ENCODE measurements at places on chromosomes 5 and 9.

DNA sequence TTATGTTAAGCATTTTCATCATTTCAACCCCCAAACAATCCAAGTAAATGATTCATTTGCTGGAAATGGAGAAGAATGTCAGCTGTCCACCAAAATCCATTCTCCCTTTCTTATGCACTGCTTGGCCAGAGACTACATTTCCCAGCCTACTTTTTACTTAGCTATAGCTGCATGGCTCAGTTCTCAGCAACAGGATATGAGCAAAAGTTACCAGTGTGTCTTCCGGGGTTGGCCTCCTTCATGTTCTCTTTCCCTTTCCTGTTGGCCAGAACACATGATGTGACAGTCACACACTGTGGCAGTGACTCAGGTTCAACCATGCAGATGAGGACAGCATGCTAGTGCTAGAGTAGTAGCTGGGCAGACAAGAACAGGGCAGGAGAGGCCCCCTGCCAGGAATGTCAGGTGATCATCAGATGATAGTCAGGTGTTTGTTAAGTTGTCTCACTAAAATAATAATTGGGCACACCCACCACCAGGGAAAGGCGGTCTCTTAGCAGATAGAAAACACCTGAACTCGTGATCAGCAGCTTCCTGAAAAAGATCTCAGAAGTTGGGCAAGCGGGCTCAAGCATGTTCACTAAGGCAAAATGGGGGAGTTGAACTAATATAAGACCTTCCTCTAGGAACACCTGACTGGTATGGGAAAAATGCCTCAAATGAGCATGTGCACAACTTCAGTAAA, 12.2 kb downstream of the GPR150 start:
- DNase-seq = peak; percentile 26

DNA sequence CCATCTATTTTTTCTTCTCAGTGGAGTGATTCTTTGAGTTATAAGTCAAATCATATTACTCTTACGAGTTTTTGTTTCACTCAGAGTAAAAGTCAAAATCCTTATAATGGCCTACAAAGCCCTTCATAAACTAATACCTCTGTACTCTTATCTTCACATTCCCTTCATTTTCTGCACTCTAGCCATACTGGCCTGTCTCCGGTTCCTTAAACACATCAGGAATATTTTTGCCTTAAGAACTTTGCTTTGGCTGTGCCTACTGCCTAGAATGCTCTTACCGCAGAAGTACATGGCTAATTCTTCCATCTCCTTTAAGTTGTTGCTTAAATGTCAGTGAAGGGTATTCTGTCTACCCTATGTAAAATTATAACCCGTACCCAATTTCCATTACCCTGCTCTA, 132.9 kb upstream of the GRHPR start:
- no peak for DNase-seq

GRCh38 chr9:84411683-84412267, 71.2 kb upstream of the SLC28A3 start:
- DNase-seq = no peak

DNA sequence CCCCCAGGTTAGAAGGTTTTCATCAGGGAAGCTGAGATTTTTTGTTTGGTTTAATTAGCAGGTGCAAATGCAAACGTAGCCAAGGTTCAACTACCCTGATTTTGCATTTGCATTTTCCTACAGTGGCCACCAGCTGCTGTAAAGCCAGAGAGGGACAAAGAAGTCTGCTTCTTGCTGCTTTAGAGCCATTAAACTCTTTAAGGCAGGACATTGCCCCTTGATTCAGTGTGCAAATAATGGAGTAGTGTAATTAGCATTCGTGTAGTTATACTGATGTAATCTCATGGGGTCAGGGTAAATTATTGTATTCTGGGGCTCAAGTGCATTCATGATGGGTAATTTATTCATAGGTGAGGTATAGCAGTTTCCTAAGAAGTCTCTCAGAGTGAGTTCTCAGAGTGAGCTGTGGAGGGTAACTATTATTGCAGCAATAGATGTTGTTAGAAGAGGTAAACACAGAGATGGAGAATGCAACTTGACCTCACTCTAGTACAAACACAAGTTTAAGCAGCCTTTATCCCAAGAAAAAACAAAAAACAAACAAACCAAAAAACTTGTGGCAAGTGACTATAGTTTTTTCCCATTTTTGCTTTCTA, 526.5 kb downstream of the KIF4B start:
- DNase-seq = no peak

DNA sequence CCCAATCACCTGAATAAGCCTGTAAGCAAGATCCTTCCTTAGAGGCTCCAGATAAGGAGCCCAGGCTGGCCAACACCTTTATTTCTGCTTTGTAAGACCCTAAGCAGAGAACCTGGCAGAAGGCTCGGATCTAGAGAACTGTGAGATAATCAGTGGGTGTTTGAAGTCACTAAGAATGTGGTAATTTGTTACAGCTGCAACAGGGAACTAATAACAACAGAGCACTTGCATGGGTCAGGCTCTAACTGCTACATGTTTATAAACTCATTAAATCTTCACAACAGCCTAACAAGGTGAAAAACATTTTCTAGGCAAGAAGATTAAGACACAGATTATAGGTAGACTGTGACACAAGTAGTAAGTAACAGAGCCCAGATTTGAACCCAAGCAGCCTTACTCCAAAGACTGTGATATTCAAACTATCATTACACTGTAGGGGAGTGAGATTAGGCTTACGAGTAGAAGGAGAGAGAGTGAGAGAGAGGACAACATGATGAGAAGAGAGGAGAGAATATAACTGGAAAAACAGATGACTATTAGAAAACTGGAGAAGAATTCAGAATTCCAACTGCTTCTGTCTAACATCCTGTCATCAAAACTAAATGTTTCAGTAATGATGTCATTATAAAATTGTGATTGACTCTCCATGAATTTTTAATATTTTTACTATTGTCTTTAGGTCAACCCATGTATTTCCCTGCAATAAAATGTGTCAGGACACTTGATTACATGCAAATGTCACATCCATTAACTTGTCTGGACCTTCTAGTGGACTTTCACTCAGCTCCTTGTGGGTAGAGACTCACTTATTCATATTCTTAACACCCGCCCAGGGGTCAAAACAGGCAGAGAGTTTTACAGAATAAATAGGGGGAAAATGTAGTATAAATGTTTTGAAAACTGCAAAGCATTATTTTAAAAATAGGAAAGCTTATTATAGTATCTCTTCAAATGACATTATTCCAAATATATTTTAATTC, 290.9 kb upstream of the RGMB start:
- no peak for DNase-seq

GRCh38 chr9:20624201-20625002, 2.1 kb upstream of the MLLT3 start:
- DNase-seq = no peak

- DNase-seq = no peak
These were observed 38.9 kb upstream of the SLIT3 start for GRCh38 chr5:169339869-169340268.

- DNase-seq = no peak
These were observed 8.2 kb upstream of the EPB41L4B start for GRCh38 chr9:109328978-109329637.

DNA sequence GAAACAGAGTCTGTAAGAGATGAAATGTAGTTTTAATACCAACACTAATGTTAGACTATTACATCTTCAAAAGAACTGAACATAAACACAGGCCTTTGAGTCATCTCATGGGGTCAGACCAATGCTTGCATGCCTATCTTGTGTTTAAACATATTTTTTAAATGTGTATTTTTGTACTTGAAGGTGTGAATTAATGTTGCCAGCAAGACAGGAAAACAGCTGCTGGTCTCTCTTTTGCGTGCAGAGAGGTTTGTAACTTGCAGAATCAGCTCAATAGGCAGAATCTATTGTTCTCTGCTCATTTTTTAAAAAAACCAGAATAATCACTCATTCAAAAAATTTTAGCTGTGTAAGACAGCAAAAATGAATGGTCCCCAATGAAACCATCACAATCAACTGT, 180.2 kb downstream of the ALDH1A1 start:
- no peak for DNase-seq

- no peak for DNase-seq
These were observed 70.2 kb upstream of the TUT7 start for GRCh38 chr9:86424251-86424891.

DNA sequence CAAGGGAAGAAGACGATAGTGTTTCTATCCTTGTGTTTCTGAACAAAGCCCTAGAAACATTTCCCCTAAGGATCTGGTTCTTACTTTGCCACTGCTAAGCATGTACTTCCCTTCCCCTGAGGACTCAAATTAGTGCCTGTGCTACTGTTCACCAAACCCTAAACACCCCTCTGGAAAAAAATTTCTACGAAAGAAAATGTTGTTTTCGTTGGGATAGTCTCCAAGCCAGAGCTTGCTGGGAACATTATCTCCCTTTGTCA, 294.6 kb downstream of the BNC2 start:
- DNase-seq = no peak

DNA sequence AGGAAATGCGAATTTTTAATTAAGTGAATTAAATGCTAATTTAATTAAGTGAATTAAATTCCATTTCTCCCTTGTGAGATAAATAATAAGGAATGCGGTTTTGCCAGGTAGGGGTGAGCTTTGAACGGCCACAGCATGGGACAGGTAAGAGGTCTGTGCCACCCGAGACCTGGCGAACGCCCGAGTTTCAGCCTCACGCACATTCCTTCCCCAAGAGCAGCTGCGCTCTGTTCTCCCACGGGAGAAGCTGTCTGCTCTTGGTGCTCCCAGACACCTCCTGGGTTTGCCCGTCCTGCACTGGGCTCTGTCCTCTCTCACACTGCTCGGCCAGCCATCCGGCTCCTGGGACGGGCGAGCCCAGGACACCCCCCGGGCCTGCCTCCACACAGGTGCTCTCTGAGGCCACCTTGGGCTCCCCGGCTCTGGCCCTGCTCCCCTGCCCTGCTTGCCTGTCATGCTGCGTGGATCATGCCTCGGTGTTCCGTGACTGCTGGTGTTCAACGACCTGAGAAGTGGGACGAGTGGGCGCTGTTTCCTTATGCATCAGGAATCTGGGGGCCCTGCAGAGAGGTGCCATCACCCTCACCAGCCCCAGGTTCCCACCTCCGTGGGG, 13.7 kb upstream of the CAMSAP1 start:
- DNase-seq = no peak

DNA sequence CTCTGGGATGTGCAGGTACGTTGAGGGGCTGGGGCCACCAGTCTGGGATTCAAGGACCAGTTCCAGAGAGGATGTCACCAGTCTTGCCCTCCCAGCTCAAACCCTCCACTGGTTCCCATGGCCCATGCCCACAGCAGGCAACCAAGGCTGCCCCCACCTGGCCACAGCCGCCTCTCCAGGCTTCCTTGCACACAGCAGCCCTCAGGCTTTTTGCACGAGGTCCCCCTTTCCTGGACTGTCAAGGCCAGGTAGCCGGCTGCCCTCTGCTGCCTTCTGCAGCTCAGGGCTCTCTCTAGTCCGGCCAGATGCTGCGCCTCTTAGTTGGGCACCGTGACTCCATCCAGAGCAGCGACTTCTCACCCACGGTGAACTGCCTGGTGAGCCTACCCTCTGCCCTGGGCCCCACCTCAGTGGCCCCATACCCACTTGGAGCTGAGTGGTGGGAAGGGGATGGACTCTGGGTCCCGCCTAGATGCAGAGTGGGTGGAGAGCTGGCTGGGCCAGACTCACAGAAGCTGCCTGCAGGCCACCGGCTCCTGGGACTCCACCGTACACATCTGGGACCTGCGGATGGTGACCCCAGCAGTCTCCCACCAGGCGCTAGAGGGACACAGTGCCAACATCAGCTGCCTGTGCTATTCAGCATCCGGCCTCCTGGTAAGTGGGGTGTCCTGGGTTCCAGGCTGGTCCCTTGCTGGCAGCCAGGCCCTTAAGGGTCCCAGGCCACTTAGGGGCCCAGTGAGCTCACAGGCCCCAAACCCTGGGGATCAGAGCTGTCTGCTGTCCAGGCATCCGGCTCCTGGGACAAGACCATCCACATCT, 2.9 kb downstream of the WDR38 start:
- DNase-seq = no peak

- no peak for DNase-seq
These were observed 159.3 kb downstream of the NR3C1 start for GRCh38 chr5:143244000-143244736.

DNA sequence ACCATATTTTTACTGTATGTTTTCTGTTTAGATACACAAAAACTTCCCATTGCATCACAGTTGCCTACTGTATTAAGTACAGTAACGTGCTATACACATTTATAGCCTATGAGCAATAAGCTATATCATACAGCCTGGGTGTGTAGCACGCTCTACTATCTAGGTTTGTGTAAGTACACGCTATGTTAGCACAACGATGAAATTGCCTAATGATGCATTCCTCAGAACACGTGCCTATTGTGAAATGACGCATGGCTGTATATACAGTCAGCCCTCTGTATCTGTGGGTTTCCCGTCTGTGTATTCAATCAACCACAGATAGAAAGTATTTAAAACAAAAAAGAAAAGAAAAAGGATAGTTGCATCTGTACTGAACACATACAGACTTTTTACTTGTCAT, 64.2 kb downstream of the SGCD start:
- no peak for DNase-seq

GRCh38 chr5:56917534-56917933, 8.1 kb downstream of the SETD9 start:
- no peak for DNase-seq

DNA sequence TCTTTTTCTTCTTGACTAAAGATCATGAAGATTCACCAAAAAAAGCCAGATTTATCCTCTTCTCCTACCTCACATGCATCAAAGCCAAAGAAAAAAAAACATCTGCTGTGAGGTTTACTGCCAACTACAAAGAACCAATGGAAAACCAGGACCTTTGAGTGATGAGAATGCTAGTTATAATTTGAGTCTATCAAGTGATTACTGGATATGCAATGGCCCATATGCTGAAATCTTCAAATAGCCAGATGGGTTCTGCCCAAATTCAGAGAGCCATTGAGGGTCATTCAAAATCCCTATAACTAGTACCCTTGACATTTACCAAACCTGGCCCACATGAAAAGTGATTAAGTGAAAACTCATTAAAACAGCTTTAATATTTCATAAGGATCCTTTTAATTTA, 78.4 kb upstream of the ACO1 start:
- no peak for DNase-seq

DNA sequence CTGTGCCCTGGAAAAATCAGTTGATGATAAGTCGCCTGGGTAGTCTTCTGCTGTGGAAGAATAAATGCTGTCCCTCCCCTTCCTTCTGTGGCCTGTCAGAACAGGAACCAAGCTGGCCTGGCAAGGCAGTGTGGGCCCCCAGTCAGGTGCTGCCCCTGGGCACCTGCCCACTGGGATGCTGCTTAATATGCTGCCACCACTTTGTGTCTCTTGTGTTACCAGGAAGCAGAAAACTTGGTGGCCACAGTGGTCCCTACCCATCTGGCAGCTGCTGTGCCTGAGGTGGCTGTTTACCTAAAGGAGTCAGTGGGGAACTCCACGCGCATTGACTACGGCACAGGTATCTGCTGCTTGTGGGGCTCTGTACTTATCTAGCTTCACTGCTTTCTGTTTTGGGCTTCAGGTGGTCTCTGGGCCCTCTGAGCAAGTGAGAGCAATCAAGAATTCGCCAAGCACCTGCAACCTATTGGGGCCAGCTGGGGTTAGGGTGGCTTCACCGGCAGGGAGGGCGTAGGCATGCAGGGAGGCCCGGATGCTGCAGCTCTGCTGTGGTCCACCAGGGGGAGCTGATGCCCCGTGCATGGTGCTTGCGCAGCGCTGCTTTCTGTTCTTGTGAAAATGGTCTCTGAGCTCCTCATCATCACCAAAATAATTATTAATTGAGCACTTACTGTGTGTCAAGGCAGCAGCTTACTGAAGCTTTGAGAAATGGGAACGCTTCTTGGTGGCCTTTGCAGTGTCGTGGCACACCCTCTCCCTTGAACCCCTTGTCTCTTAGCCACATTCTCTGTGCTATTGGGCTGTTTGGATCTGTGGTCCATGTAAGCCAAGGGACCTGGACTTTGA, 20.3 kb downstream of the PTPA start:
- DNase-seq = peak; percentile 78

- DNase-seq = no peak
These were observed 187.1 kb downstream of the ELAVL2 start for GRCh38 chr9:23638837-23639426.

Measured in activated naive CD4-positive, alpha-beta T cell (primary cell).